ENCODE measurements at places on chromosomes 16 and 17.

GRCh38 chr16:10728003-10728887, 15.4 kb upstream of the NUBP1 start:
- no peak for DNase-seq

DNA sequence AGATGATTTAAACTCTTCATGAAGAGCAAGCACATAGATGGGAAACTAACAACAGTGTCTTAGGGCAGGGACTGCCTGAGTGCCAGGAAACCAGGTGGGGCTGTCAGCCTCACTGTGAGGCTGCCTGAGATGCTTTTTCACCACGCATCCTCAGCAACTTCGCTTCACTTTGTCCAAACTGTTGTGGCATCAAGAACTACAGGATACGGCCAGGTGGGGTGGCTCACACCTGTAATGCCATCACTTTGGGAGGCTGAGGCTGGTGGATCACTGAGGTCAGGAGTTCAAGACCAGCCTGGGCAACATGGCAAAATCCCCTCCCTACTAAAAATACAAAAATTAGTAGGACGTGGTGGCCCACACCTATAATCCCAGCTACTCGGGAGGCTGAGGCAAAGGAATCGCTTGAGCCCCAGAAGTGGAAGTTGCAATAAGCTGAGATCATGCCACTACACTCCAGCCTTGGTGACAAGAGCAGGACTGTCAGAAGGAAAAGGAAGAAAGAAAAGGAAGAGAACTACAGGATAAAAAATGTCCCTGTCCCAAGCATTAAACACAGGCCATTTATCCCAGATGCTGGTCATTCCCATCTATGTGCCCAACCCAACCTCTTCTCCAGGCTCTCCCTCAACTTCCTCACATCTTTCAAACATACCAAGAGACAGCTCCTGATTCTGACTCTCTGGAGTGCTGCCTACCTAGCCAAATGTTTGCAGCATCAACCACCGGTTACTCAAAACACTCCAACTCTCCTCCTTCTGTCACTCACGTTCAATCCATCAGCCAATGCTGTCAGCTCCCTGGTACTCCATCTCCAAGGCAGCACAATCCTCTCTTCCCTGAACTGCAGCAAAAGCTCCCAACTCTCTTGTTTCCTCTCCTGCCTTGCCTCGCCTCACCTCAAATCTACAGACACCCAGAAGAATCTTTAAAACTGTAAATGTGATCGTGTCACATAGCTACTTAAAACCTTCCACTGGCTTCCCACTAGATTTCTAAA, 1.6 kb downstream of the EIF4A3 start:
- DNase-seq: no peak

DNA sequence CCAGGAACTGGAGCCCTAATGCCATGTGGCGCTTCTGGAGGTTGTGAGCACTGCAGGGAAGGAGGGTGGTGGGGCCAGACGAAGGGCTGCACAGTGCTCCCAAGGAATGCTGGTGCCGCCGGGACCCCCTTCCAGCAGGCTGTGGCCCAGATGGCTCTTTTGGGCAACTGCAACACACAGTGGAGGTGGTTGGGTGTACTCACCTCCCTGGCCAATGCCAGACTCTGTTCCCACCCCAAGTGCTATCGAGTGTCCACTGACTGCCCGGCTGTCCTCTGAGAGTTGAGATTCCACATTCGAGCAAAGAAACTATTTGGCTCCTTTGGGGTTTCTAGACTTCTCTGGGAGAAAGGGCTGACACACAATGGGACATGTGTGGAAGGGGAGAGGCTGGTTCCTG, 167.9 kb downstream of the RGS9 start:
- no peak for DNase-seq

- no peak for DNase-seq
These were observed 21.5 kb downstream of the GFOD2 start for GRCh38 chr16:67697422-67698185.

DNA sequence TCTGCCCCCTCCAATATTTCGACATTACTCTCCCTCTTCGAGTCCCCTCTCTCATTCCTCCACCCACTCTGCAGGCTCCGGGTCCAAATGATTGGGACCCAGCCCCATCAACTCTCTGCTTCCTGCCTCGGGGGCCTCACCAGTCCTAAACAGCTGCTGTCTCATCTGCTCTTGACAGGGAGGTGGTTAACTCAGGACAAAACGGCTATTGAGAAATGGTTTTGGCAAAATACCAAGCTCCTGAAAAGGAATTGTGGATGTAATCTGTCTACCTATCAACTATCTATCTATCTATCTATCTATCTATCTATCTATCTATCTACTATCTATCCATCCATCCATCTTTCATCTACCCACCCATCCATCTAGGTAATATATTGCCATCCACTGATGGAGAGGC, 2.2 kb downstream of the CD300H start:
- no peak for DNase-seq

DNA sequence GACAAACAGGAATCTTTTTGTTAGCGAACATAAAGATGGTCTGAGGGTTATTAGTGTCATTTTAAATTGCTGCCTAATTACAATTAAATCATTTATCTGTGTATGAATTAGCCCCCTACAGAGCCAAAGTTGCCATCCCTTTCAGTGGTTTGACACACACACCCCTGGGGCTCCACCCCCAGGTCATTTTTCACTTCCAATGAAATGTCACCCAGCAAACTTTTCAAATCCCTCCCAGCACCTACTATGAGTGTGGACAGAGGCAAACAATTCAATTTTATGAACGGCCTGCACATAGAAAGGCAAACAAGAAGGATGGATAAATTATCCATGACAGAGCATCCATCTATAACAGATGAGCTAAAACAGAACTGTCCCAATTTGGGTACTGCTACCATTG, 2.4 kb downstream of the MYH10 start:
- DNase-seq: no peak

DNA sequence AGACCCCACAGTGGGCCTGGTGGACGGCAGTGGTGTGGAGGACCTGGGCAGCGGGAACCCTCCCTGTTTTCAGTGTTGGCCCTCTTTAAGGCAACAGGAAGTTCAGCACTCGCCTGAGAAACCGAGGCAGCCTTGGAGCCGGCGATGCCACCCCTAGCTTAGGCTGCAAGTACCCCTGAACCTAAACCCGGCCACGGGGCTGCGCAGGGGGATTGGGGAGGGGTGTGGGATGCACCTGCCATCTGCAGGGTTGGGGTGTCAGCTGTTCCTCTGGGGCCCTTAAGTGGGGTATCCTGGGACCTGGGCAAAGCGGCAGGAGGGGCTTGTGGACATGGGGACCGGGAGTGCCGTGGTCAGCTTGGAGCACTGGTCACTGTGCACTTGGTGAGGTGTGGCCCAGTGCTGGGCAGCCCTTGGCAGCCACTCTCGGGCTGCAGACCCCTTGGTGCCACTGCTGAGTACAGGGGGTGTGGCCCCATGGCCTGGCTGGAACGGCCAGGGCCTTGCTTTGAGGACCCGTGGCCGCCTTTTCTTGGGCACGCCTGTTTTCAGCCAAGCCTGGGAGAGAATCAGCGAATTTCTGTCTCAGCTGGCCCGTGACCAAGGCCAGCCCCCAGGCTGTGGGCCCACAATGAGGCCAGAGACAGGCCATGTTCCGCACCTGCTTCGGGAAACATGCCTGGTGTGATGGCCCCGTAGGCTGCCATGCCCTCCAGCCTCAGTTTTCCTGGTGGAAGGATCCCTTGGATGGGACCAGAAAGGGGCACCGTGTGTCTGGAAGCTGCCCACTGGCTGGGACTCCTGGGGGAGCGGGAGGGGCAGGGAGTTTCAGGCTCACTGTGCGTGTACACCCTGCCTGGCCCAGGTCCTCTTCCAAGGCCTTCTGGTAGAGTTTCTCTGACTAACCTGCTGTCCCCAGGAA, 4.1 kb upstream of the SLC25A10 start:
- no peak for DNase-seq

DNA sequence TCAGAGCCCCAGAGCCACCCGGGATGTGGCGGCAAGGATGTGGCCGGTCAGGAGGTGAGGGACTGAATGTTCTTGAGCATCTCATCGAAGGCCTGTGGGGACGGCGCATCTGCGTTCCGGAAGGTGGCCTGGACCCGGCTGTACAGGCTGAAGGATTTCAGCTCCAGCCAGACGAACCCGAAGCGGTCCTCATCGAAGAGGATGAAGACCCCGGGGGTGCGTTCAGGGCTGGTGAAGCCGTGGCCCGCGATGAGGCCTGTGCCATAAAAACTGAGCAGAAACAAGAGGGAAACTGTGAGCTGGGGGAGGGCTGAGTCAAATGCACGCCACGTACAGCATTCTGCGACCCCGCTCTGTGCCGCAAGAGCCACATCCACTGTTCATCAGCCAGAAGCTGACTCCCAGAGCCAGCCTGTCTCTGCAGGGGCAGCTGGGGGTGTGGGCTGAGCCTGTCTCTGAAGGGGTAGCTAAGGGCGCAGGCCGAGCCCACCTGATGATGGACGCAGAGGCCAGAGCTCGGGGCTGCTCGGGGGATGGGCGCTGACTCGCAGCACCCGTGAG, 14.1 kb upstream of the C16orf95 start:
- no peak for DNase-seq

GRCh38 chr16:14483819-14484385, 146.2 kb downstream of the PARN start:
- no peak for DNase-seq

DNA sequence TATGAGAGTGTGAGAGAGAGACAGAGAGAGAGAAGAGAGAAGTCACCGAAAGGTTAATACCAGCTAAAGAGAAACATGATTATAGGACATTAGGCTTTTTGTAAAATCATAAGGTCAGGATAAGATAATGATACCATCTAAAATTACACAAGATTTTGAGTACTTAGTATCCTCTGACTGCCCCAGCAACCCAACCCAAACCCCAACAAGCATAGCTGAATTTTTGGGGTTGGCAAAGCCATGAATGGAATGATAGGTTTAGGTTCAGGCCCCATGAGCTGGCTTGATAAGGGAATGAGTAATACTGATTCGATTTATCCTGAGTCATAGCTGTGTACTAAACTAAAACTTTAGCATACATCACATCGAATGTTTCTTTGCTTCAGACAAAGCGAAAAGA, 259.5 kb downstream of the IRX3 start:
- DNase-seq: no peak

GRCh38 chr17:45218895-45219661, 2.6 kb upstream of the FMNL1 start:
- DNase-seq: peak; percentile 80

DNA sequence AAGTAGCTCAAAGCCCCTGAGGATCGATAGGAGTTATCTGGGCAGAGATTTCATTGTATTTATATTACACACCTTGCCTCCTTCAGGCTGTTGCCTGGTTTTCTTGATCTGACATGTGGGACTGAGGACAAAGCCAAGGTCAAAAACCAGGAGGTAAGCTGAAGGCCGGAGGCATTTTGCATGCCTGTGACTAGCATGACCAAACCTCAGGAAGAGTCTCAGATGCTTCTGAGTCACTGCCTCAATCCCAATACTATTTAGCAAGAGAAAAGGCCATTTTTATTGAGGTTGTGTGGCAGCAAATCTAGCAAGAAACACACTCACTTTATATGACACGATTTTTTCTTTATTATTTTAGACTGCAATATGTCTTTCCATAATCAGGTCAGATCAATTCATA, 968.1 kb downstream of the CDH11 start:
- DNase-seq: no peak

- DNase-seq: no peak
These were observed 3.5 kb downstream of the ICAM2 start for GRCh38 chr17:64016974-64017373.

DNA sequence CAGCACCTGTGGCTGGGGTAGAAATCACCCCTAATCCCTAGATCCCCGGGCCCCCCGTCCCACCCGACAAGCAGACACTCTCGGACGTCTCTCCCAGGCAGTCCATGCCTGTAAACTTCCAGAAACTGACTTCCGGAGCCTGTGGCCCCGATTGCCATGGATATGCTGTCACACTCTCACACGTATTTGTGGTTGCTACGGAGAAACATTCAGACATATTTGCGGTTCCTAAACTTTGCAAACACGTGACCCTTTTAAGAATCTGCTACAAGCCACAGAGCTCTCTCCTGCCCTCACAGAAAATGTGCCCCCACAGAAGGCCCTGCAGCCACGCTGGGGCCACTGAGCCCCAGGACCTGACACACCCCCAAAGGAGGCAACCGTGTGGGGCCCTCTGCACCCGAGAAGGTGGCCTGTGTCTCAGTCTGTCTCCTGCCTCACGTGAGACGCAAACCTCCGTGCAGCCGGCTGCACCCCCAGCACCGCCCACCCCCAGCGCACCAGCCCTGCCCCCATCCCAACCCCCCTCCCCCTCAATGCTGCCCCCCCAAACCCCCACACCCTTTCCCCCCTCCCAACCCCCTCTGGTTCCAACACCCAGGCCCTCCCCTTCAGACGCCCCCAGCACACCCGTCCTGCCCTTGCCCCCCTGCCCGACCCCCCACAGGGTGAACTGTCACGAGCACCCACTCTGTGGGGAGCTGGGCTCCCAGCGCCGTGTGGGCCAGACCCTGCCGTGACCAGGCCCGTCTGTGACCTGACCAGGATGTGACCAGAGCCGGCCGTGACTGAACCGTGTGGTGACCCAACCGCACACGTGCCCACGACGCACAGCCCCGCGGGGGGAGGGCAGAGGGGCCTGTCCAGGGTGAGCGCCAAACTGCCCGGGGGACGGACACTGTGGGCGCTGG, 66.3 kb upstream of the METRNL start:
- no peak for DNase-seq

Measured in activated CD4-positive, alpha-beta T cell treated with anti-CD3 and anti-CD28 coated beads for 1 hour (primary cell).